ENCODE measurements at places on chromosomes 7 and 10.

- no peak for DNase-seq
Measured at GRCh38 chr10:122567056-122567660, 6.6 kb downstream of the DMBT1 start.

- no peak for DNase-seq
Measured at GRCh38 chr7:158470336-158470735, 117.3 kb downstream of the PTPRN2 start.

DNA sequence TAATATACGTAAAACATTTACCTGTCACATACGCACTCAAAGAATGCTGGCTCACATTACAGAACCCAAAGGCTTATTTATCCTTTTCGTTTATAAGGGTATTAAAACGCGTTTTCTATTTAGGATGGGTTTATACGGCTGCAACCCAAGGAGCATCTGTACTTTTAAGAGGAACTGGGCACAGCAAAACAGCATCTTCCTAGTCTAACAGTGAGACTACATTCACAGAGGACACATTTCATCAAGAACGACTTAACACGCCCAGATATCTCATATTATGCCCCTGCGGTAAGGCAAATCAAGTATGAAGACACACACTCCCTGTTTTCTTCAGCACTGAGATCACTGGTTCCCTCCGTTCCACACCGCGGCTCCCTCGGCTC lies 533 bp upstream of the DMTF1 start:
- no peak for DNase-seq

DNA sequence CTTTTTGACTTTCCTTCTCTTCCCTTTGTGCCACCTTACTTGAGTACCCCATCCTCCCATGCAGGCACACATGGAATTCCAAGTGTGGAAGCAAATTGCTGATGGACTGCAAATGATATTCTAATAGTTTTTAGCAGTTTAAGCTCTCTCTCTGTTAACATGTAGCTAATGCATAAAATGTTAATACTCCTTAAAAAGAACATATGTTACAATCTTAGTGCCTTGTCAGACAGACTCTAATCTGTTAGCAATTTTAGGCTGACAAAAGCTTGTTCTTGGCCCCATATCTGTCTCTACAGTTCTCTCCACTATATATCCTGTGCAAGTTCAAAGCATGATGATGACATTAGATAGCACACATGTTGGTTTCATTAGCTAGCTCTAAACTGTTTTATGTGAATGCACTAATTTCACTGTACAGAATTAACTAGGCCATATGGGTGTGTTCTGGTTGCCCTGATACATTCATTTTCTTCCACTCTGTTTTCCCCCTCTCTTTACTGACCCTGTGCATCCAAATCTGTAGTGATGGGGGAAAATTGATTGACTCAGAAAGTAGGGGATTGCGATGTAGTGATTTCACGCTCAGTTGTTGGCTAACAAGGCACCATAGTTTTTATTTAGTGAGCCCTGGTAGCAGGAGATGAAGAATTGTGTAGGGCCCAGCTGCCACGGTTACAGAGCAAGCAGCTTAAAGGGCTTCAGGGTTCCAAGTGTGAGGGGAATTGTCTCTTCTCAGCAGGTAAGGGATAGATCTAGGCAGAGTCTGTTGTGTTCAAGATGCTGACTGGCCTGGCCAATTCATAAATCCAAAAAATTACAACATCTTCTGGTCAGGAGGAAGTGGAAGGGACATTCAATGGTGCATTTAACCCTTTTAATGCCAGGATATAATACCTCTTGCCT lies 114.6 kb upstream of the FZD1 start:
- no peak for DNase-seq

- no peak for DNase-seq
Measured at GRCh38 chr7:157498657-157499056, 161.9 kb downstream of the DNAJB6 start.

DNA sequence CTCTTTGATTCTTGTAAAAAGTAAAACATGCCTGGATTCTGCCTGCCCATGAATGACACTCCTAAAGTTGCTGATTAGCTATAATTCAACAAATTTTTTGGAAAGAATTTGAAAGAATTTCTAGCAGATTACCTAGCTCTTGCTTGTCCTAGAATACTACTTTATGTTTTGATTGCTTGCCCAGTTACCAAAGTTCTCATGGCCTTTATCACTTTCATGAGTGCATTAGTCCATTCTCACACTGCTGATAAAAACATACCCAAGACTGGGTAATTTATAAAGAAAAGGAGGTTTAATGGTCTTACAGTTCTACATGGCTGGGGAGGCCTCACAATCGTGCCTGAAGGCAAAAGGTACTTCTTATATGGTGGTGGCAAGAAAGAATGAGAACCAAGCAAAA lies 1137.3 kb downstream of the SORCS1 start:
- DNase-seq, result no peak

DNA sequence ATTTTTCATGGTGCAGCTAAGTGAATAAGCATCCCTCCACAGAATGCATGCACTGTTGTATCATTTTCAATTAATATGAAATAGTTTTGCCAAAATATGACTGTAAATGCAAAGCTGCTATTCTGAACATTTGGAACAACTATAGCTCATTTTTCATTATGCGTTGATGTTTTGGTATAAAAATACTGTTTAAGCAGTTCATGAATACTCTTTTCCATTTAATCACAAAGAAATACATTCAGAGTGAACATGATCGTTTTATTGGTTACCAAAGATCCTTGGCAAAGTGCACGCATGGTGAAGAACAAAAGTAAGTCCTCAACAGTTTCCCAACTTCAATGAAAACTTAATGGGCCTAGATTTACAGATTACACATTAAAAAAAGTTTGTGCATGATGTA lies 33.1 kb downstream of the SKIDA1 start:
- DNase-seq, result no peak

- no peak for DNase-seq
Measured at GRCh38 chr10:86970162-86970981, 2.1 kb downstream of the ADIRF start.

DNA sequence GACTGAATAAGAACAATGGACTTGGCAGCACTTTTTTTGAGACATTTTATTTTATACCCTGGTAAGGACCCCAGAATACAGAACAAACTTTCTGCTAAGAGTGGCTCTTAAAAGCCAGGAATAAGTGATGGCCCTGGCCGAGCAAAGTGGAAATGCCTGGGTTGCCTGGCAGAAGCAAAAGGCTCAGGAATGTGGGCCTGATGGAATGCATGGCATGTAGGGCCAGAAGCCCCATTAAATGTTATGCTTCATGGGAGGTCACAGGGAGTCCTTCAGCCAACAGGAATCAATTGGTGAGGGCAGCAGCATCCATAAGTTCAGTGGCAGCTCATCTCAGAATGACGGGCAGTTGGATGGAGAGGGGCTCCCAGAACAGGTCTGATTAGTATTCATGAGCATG lies 301.5 kb upstream of the CACNA2D1 start:
- DNase-seq, result no peak

DNA sequence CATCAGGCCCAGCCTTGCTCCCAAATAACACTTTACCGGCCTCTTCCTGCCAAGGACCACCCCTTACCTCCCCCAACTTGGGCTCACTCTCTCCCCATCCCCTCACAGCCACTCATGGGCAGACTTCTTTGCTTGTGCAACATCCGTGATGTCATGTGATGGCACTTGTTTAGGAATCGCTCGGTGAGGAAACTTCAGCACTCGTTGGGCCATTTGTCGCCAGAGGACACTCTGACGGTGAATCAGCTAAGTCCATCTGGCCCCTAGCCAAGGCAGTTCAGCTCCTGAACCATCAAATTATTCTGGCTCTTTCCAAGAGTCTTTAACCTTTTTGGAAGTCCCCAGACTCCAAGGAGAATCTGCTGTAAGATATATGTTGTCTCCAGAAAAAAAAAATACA lies 19.2 kb downstream of the BTBD16 start:
- no peak for DNase-seq

GRCh38 chr7:95558864-95559263 lies 37.5 kb downstream of the PDK4 start:
- DNase-seq, result no peak

GRCh38 chr10:775245-776075 lies 86.0 kb upstream of the DIP2C start:
- DNase-seq, result no peak

DNA sequence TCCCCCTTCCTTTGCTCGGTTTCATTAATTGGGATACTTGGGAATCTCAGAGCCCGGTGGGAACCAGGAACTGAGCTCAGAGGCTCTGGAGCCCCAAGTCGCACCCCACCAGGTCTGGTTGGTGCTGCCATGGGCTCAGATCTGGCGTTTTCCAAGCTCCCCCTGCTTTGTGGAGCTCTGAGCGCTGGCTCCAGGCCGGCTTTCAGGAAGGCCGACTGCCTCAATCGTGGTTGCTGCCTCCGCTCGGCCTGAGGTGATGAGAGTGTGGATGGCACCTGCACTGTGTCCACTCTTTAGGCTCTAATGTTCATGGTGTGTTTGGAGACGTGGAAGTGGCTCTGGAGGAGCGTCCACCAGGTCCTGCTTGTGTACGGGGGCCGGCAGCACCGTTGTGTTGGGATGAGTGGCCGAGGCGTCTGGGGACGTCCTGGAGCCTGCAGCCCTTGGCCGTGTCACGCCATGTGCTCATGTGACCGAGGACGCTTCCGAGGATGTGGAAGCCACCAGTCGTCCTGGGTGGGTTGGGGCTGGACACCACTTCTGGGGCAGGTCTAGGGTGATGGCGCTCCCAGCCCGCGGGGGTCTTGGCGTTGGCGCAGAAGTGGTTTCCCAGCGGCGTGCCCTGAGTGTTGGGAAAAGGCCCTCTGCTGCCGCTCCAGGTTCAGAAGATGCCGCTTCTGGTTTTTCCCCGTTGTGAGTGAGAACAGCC lies 8.2 kb downstream of the INPP5A start:
- no peak for DNase-seq

GRCh38 chr7:70317356-70317755 lies 719.1 kb downstream of the AUTS2 start:
- DNase-seq, result no peak

DNA sequence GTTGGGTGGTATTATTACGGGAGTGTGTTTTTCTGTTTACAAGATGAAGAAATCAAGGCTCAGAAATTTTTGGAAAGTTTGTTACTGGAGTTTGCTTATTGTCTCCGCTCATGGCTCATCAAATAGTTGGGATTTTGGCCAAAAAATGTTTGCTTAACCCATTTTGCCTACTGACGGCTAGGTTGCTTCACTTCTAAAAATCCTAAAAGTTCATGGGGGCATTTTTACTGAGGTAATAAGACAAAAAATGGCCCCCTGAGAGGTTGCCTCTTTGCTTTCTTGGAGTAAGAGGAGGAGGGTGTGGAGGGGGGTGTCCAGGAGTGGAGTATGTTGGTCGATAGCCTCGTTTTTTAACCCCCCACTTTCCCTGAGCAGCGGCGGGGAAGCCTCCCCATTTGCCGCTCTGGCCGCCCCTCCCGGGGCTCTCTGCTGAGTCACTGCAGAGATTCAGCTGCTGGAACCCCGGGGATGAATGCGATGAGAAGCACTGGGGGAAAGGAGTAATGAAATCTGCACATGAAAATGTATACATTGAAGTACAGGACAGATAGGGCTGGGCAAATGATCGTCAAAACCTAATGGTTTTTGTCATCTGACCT lies 1.5 kb downstream of the MEST start:
- no peak for DNase-seq

DNA sequence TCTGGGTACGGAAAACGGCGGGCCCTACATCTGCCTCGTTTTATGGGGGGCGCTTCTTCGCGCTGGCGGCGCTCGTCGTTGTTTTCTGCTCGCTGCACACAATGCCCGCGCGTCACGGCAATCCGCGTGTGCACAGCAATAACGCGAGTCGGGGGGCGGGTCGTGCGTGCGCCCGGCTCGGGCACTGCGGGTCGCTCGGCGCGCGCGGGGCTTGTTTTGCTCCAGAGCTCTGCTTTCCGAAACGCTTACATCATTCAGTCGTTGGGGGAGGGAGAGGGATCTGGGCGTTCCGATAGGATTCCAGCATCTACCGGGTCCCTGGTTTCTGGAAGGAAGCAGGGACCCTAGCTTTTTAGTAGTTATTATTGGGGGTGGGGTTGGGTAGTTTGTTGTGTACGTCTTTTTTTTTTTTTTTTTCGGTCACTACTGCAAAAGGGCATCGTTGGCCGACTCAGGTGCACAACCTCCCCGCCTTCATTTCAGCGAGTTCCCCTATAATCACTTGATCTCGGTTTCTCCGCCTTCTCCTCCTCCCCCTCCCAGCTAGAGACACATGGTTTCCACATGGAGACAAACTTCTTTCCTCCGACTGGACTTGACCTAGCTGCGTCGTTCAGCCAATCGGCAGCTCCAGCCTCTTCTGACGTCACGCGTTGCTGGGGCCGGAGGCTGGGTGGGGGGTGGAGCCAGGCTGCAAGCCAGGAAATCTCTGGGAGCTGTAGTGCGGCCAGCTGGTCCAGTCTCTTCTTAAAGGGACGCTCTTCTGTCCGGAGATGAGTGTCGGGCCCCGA lies 3.5 kb downstream of the MXI1 start:
- DNase-seq, result peak; percentile 84

DNA sequence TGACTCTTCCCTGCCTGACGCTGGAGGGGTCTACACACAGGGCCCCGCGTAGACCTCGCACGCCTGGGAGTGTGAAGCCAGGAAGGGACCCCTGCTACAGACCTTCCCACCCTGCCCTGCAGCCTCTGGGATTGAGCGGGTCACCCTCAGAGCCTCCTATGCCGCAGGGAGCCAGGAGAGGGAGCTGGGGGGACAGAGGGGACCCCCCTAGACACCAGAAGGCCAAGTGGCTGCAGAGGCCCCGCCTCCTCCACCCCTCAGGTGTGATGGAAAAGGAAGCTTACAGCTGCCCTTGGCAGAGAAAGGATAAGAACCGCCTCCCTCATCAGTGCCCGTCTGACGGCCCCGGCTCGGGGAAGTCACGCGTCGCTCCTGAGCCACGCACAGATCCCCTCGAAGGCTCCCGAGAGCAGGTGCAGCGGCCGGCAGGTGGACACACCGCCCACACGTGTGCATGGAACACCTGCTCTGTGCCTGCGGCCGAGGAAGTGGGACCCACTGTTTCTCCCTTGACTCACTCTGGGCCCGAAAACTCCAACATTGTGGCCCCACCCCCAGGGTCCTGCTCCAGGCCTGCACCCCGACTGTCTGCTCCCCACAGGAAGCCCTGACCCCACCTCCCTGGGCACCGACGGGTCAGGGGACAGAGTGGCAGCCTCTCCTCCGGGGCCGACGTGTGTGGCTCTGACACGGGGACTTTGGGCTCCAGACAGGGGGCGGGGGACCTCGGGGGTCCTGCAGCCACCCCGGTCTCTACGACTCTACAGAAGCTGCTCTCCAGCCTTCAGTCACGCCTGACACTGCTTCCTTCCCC lies 73.3 kb downstream of the MICALL2 start:
- no peak for DNase-seq

- no peak for DNase-seq
Measured at GRCh38 chr10:101776161-101776817, 375 bp upstream of the FGF8 start.

GRCh38 chr10:88833723-88834122 lies 17.9 kb downstream of the ANKRD22 start:
- no peak for DNase-seq

DNA sequence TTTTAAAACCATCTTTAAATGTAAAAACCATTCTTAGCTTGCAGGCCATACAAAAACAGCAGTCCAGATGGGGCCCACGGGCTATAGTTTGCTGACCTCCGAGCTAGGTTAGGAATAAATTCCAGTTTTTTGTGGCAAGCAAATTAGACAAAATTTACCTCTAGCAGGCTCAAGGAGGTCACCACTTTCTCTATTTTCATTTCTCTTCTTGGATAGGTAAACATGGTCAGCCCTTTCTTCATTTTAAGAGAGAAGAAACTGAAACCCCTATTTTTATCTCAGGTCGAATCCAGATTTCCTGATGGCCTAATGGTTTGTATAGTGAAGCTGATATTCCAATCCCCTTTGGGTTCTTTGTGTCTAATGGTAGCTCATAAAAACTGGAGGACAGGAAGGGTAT lies 10.7 kb downstream of the IKZF5 start:
- no peak for DNase-seq
